GM06990 (cell line): ENCODE measurements at places on chromosomes 2 and 18.

DNA sequence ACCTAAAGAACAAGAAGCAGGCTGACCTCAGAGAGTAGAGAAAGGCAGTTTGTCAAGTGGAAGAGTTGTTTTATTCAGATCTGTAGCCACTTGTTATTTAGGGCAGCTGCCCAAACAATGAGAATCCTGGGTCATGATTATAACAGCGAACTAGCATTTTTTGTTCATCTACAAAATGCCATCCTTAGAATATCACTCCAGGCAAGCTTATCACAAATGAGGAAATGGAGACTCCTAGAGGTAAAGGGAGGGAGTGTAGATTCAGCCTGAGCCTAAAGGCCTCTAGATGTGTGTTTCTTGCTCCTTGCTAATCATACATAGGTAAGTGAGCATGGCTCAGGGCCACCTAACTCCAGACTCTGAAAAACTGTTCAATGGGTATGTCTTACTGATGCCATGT is 126.1 kb downstream of the HNMT start:
- DNase-seq, result peak; percentile 1

- DNase-seq, result no peak
These were observed 82.9 kb downstream of the DNAH7 start for GRCh38 chr2:195985741-195986140.

- peak; percentile 70 for DNase-seq
These were observed 1.2 kb downstream of the ZNF236 start for GRCh38 chr18:76823587-76824011.

DNA sequence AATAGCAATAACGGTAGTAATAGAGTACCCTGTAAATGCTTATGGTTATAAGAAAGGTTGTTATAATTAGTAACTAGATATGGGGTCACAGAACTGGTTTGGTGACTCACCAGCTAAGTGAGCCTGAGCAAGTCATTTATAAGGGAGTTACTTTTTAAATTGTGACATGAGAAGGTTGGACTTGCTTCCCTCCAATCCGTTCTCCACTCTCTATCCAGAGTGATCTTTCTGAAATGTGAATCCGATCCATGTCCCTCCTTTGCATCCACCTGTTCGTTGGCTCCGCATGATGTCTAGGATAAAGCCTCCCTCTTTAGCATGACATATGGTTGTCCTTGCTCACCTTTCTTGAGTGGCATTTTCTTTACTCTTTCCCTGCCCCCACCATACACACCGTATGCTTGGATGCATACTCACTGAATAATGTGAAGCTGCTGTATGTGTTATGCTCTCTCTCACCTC is 83.1 kb downstream of the CDC42EP3 start:
- no peak for DNase-seq

DNA sequence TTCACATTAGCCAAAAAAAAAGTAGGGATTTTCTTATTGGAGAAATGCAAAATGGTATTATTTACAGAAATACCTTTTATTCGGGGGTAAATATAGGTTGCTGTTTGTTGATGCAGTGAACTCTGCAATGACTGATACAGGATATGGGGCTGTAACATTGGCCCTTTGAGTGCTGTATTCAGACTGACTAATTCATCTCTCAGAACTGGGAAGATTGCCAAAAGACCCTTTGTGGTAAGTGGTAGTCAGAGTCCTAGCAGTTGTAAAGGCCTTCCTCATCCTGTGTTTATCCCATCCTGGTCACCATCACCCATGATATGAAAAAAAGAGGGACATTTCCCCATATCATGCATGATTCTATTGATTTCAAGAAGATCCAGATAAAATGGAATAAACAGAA is 14.0 kb upstream of the DCC start:
- no peak for DNase-seq

- DNase-seq, result no peak
These were observed 163.7 kb upstream of the RMP24 start for GRCh38 chr18:35808796-35809195.

GRCh38 chr18:65808759-65809158 is 57.9 kb downstream of the CDH7 start:
- no peak for DNase-seq

GRCh38 chr2:141728886-141729285 is 401.9 kb downstream of the LRP1B start:
- DNase-seq, result no peak

- no peak for DNase-seq
These were observed 95.5 kb upstream of the XIRP2 start for GRCh38 chr2:166792808-166793207.

DNA sequence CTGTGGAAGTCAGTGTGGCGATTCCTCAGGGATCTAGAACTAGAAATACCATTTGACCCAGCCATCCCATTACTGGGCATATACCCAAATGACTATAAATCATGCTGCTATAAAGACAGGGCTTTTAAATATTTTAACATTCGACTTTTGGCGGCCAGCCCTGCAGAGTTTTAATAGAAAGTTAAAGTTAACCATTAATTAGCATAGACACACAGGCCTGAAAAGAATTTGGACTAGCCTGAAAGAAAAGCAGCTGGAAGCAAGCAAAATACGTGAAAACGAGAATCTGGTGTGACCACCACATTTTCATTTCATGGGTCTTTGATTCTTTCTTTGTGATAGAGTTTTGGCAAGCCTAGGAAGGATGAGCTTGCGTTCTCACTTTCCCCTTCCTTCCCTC is 184.0 kb downstream of the SCG2 start:
- no peak for DNase-seq

DNA sequence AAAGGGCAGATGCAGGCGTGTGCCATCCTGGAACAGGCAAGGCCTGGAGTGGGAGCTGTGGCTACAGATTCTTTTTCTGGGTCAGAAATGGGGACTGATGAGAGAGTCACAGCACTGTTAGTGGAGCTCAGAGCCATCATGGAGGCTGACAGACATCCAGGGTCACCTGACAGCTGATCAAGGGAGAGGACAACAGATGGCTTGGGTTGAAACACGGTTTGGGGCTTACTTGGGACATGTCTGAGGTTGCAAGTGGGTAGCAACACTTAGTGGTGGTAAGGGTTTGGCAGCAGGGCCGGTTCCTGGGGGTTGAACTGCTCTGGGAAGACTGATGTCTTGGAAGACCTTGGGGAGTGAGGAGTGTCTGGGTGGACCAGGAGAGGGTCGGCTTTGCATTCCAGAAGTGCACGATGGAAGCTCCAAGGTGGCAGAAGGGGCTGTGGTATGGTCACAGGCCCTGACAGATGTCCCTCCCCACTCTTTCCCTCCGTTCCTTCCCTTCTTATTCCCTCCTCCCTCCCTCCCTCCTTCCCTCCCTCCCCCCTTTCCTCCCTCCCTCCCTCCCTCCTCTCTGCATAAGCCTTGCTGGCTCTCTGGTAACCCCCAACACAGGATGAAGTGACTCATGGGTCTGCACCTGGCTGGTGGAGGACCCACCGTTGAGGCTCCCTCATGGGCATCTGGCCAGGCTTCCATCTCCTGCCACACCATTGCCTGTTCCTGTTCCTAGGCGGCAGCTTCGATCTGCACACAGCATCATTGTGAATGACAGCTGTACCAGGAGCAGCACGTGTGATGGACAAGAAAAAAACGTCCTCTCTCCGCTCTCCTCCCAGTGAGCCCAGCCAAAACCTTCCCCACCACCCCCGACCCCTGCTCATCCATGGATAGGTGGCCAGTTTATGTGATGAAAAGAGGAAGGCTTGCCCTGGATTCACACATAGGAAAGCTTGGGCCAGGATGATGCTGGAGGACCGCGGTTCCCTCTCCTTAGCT is 63.8 kb upstream of the RPL31 start:
- DNase-seq, result no peak

GRCh38 chr2:132953771-132954170 is 283.8 kb upstream of the LYPD1 start:
- peak; percentile 29 for DNase-seq

DNA sequence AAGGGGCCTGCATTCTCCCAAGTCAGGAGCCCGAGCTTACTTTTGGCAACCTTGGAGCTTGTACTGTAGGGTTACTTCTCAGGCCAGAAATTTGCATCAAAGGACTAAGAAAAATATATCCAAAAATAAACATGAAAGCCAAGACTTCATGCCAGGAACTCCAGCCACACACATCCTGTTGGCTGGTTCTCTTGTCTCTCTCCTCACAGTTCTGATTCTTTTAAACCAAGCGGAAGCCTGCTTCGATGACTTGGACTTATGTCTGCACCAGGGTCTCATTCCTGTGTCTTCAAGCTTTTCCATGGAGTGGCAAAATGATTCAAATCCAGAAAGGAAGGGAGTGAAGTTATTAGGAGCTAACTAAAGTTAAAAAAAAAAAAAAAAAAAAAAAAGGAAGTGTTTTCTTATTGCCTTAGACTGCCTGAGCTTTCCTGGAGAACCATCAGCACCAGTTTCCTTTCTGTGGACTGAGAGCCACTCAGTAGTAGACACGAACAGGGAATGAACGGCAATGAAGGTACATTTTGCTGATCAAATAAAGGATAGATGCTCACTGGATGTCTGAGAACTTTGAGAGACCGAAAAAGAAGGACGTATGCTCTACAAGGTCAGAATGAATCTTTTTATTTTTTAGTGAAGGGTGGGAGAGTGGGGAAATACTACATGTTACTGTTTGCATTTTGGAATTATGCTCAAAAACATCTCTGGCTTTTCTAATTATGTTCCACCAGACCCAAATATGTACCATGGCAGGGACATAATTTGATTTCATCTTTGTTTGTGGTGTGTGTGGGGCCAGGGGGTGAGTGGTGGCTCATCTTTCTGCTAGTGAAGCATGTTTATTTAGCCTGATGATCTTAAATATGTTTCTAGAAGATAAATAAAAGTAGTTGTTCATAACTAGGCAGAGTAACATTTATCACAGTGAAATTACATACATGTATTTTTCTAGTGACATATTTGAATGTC is 86.0 kb downstream of the RAPGEF4 start:
- DNase-seq, result no peak

DNA sequence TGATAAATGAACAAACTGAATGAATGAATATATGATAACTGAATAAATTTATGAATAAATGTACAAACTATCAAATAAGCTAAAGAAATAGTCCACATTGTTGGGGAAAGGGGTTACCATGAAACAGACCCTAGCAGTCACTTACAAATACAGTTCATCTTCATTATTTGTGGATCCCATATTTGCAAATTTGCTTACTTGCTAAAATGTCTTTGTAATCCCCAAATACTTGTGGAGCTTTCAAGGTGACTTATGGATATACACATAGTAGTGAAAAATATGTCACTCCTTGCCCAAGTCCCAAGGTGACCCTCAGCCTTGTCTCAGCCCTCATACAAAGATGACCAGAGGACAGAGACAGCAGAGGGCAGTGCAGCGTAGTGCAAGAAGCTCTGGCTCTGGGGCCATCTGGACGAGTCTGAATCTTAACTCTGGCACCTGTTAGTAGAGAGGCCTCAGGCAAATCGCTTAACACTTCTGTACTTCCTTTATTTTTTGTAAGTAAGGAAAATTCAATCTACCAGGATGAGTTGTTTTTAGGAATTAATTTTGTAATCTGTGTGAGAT is 3.1 kb downstream of the PAIP2B start:
- DNase-seq, result no peak

DNA sequence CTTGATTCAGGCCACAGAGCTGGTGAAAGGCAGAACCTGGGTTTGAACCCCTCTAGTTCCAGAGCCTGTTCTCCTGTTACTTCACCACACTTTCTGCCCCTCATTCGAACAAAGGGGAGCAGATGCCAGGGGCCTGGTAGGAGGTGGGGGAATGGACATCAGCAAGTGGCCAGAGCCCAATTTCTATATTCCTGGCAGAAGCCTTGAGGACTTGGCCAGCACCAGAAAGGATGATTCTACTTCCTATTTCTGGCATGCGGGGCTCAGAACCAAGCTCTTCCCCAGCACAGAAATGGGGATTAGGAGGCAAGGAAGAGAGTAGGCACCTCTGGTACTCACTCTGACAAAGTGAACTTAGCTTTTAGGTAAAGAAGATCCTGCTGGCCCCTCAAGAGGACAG is 49.3 kb downstream of the ADD2 start:
- no peak for DNase-seq

DNA sequence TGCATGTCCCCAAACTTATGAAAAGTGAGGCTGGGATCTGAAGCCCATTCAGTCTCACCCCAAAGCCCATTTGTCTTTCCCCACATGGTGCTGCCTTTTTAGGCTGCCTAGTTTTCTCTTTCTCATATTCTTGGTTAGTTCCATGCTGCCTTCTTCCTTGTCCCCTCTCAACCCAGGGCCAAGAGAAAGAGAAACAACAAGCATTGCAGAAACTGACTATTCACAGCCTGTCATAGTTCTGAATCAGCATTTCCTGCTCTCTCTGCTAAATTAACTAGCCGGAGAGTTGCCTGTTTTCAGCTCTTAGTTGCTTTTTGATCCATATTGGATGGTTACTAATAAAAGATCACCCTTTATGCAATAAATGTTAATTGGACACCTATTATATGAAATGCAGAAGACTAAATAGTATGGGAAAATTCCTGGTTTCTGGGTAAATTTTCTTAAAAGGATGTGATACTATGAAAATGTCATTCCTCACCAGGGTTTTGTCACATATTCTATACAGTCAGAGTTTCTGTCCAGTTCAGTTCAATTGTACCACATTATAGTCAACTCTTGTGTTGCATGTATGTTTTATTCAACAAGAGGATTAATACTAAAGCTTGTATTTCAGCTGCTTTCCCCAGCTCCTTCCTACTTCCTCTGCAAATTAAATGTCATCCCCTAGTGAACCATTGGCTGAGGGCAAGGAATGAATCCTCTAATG is 246.5 kb downstream of the GALR1 start:
- no peak for DNase-seq

DNA sequence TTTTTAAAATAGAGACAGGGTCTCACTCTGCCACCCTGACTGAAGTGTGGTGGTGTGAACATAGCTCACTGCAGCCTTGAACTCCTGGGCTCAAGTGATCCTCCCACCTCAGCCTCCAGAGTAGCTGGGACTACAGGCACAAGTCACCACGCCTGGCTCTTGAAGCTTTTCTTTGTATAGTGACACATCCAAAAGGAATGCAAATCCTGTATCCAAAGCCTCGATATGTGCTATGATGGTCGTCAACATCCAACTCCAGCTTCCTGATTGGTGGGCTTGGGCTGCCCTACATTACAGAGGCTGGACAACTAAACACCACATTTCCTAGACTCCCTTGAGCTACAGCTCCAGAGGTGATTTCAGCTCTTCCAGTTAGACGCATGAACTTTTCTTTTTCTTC is 101.7 kb upstream of the PGAP1 start:
- no peak for DNase-seq

DNA sequence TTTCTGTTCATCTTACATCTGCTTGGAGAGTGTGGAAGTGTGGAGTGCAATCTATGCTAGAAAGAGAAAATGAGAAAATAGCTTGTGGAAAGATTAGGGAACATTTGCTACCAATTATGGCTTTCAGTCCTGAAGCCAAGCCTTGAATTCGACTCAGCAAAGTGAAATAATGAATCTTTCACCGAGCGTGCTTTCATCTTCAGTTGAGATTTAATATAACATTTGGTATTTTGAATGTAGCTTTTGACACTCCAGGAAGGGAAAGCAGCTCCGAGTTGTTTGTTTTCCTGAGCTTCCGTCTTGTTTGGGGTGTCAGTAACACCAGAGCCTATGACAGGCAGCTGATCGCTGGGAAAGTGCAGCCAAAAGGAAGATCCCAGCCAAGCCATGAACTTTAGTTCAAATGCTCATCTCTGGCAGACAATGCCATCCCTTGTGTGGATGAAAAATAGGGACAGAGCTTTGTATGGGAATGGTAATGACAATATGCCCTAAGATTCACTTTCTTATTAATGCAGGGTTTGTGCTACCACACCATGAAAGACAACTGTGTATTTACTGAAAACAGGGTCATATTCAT is 25.0 kb upstream of the PHLPP1 start:
- DNase-seq, result no peak

- no peak for DNase-seq
These were observed 116.9 kb downstream of the PHLPP1 start for GRCh38 chr18:62832282-62832681.

GRCh38 chr2:24336811-24337210 is 23.5 kb downstream of the ITSN2 start:
- no peak for DNase-seq
